ENCODE measurements at places on chromosomes 6 and 20.

DNA sequence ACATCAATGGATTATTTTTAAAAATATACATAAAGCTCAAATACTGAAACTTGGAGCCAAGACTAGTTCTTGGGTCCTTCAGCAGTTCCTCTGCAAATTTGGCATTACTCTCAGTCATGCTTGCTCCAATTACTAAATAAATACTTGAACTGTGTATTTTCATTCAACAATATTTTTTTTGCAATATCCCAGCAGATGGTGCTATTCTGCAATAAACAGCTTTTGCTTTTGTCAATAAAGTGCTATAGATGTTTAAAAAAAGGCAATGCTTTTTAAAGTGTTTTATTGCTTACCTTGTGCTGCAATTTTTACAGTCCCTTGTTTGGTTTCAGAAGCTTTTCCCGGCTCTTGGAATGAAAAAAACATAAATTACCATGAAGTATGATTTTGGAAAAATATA is 243.4 kb downstream of the TRDN start:
- DNase-seq, result no peak

DNA sequence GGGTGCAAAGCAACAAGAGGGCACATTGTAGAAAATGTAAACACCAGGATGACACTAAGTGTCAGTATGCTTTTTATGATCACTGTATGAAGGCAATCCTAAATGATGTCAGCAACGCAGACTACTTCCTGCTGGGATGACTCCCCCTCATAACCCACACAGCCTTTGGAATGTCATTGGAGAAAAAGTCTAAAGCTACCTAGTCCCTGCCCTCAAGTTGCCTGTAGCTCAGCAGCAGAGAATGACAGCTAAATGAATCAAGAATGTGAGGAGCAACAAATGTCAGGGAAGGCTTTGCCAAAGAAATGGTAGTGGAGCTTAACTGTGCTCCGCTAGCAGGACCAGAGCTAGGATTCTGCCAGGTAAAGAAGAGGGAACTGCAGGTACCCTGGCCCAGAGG is 555.6 kb downstream of the CD83 start:
- DNase-seq, result no peak

GRCh38 chr6:146910611-146911010 is 293.6 kb upstream of the STXBP5 start:
- no peak for DNase-seq

- peak; percentile 34 for DNase-seq
These were observed 20.2 kb upstream of the TTK start for GRCh38 chr6:79984261-79984660.

- peak; percentile 30 for DNase-seq
These were observed 6.9 kb upstream of the CD40 start for GRCh38 chr20:46111028-46111835.

DNA sequence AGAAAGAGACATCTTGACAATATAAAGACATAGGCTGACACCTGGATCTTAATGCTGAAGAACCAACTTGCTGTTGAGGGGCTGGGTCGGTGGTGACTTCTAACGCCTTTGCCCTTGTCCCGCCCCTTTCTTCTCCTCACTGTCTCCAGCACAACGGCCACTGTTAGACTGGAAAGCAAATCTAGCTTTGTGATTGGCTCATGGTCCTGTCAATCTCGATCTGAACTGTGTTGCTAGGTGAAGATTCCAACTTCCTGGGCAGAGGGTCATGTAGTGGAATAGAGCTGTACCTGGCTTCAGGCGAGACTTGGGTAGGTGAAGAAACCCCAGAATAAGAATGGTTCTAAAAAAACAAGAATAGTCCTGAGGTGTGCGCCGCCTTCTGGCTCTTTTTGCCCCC is at the start of gene PGK2:
PGK2 (minus strand) TSS at position 110 of the 400 bp plus-strand sequence; CDS start at position 12, 98 bp downstream.
- no peak for DNase-seq

DNA sequence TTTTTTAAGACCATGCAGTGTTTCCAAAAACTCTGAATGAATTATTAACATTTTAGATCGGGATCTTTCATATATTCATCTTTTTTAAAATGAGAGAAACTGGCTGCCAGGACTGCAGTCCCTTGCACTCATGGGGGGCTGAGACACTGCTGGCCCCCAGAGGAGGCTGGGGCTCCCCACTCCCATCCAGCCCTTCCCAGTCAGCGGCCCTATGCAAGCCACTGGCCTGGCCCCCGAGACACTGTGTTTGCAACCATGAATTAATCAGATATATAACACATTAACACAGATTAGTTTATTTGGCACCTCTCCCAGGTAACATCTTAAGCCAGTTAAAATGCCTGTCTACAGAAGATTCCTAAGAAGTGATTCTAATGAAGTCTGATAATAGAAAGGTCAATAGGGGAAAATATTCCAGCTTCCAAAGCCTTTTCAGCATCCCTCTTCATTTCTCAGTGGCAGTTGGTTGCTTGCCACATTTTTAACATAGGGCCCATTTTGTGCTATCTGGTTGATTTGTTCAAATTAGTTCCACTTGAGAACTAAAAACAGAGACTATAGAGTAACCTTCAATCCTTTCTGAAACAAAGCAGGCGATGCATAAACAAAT is 184.4 kb upstream of the FBXL4 start:
- DNase-seq, result no peak

DNA sequence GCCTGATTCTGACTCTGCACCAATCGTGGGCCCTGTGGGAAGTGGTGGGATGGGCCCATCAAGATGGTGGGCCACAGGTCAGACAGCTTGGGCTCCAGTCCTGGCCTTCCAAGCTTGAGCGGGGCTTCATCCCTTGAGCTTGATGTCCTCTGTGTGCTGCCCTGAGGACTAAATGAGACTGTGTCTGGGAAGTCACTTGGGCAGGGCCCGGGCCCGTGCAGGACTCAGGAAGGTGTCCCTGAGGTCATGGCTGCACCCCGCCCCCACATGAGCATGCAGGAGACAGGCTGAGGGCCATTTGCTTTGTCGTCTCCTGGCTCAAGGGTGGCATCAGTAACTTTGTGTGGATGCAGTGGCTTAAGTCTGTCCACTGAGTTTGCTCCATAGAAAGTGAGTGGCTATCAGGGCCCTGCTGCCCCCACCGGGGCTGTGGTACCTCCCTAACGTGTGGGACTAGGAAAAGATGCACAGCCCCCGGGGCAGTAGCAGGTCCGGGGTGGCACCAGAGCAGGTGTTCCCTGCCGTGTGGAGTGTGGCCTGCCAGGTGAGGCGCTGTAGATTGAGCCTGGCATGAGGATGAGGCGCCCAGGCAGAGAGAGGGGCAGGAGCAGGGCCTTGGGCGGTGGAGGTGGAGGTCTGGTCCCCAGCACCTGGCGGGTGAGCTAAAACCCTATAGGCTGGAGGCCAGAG is 298.6 kb downstream of the TAF4 start:
- DNase-seq, result no peak

- no peak for DNase-seq
These were observed 112.6 kb upstream of the SLC24A3 start for GRCh38 chr20:19099596-19100545.

GRCh38 chr20:60713396-60713795 is 538.7 kb upstream of the CDH4 start:
- no peak for DNase-seq

- no peak for DNase-seq
These were observed 10.8 kb upstream of the PBOV1 start for GRCh38 chr6:138229072-138229471.

GRCh38 chr6:8888468-8888867 is 453.1 kb upstream of the SLC35B3 start:
- DNase-seq, result no peak

GRCh38 chr20:58623579-58624473 is 27.3 kb upstream of the STX16 start:
- no peak for DNase-seq

GRCh38 chr20:45407783-45408645 is at the start of gene DBNDD2:
Gene DBNDD2 (plus strand): TSS chr20:45408289. CDS start chr20:45408468, 179 bp downstream.
- no peak for DNase-seq

DNA sequence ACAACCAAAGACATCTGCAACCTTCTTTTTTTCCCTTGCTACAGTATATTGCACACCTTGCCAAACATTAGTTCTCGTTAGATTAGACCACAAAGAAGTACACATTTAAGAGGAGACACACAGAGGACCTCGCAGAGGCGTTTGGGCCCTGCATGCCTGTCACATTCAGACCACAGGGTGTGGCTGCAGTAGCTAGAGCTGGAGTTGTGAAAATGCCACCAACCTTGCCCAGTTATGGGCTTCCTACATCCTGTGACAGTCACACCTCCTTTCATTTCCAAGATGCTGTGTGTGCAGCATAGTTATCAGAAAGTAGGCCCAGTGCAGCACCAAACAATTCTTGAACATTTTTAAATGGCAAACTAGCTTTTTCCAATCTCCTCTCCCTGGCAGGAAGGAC is 2.4 kb downstream of the SYNE1 start:
- peak; percentile 61 for DNase-seq

- no peak for DNase-seq
These were observed 68.5 kb downstream of the TMEM200A start for GRCh38 chr6:130434174-130434873.

- DNase-seq, result no peak
These were observed 443.6 kb downstream of the CDC5L start for GRCh38 chr6:44831002-44831610.

GRCh38 chr6:158283304-158283980 is 28.8 kb upstream of the TULP4 start:
- peak; percentile 46 for DNase-seq

GRCh38 chr20:33702861-33703260 is 16.7 kb upstream of the E2F1 start:
- no peak for DNase-seq

- peak; percentile 77 for DNase-seq
These were observed 73.1 kb downstream of the HIVEP2 start for GRCh38 chr6:142871910-142872331.

GRCh38 chr20:48126227-48126740 is 341.0 kb upstream of the SULF2 start:
- DNase-seq, result no peak

DNA sequence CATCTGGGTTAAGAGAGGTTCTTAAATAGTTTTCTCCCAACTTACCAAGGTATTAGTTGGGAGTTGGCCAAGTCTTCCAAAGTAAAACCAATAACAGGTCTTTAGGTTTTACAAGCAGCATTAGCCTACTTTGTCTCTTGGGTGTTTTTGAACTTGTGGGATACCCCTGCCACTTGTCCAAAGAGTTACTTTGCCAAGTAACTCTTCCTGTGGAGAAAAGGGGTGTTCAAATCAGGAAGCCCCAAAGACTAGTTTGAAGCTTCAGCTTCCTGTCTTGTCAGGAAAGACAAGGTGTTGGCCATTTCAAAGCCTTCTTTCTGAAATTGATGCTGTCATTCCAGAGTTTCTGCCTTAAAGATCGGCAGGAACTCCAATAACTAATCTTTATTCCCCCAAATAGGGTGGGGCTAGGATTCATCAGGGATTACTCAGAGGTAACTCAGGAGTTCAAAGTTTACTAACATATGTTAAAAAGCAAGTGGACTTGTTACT is 822 bp downstream of the RAB22A start:
- peak; percentile 38 for DNase-seq

GRCh38 chr6:129110690-129111343 is 227.9 kb downstream of the LAMA2 start:
- no peak for DNase-seq

- DNase-seq, result no peak
These were observed 213.9 kb upstream of the SULF2 start for GRCh38 chr20:47999166-47999565.

- no peak for DNase-seq
These were observed 123.3 kb downstream of the PXDC1 start for GRCh38 chr6:3627956-3628835.

DNA sequence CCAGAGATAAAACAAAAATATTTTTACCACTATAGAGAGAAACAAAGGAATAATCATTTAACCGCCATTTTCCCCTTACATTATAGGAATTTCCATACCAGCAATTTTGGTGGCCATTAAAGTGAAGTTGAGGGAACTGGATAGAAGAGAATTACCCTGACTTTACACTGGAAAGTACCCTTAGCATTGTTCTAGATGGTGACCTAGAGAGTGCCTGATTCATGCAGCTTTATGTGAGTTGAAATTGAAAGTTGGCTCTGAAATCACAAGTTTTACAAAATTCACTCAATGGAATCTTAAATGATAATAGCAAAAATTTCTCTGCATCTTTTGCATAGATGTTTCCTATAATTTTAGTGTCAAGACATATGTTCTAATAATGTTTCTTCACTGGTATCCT is 55.7 kb upstream of the PREP start:
- peak; percentile 32 for DNase-seq

Data from CD4-positive, alpha-beta T cell treated with Interleukin-12 subunit alpha and Interleukin-12 subunit beta, for 1 hour (primary cell).